COR-L47 (cell line): ENCODE measurements at places on chromosomes 16 and 17.

DNA sequence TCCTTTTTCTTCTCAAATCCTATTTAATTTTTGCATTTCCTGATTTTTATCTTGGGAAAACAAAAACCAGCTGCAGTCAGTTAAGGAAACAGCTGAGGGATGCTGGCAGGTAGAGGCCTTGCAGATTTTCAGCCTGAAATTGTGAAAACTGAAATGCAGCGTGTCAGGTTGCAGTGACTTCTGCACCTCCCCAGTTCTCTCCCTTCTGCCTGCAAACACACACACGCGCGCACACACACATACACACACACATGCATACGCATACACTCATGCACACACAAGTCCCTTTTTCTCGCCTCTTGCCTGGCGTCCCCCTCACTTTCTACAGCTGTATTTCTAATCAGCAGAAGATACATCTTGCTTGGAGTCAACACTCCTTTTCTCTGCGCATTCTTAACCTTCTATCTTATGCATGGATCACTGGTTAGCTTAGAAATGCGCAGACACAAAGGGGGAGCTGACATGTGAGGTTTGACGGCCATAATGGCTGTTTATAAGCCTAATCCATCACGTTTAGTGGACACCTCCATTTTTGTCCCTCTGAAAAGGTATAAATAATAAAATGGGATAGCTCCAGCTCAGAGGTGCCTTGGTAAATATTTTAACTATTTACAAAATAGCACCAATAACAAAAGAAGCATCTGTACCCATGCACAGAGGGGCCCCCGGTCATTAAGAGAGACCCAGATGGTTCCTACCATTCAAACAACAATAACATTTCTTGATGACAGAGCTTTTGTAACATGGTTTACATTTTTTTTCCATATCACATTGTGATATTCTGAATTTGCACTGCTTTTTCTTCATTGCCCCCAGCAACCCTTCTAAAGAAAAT lies 392.1 kb upstream of the SALL1 start:
- DNase-seq, result no peak

GRCh38 chr17:81392909-81393654 lies 2.2 kb upstream of the BAHCC1 start:
- DNase-seq, result no peak

DNA sequence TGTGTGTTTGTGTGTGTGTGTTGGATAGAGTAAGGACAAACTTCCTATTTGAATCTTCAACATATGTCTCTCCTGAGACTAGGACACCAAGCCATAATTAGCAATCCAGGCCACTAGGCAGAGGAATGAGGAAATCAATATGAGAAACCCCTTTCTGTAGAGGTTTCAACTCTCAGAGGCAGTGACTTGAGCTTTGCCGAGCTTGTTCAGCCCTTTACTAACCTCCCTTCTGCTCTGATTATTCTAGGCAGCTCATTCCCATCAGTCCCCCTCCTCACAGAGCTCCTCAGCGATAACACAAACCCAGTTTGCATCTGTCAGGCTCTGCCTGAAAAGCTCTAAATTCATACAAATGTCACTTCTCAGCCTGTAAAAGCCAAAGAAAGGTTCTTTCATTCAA lies 1030.3 kb downstream of the CDH8 start:
- no peak for DNase-seq

- DNase-seq, result no peak
Measured at GRCh38 chr17:9205520-9206409, 184.5 kb downstream of the NTN1 start.

GRCh38 chr16:87131061-87131995 lies 185.9 kb downstream of the C16orf95 start:
- DNase-seq, result no peak

DNA sequence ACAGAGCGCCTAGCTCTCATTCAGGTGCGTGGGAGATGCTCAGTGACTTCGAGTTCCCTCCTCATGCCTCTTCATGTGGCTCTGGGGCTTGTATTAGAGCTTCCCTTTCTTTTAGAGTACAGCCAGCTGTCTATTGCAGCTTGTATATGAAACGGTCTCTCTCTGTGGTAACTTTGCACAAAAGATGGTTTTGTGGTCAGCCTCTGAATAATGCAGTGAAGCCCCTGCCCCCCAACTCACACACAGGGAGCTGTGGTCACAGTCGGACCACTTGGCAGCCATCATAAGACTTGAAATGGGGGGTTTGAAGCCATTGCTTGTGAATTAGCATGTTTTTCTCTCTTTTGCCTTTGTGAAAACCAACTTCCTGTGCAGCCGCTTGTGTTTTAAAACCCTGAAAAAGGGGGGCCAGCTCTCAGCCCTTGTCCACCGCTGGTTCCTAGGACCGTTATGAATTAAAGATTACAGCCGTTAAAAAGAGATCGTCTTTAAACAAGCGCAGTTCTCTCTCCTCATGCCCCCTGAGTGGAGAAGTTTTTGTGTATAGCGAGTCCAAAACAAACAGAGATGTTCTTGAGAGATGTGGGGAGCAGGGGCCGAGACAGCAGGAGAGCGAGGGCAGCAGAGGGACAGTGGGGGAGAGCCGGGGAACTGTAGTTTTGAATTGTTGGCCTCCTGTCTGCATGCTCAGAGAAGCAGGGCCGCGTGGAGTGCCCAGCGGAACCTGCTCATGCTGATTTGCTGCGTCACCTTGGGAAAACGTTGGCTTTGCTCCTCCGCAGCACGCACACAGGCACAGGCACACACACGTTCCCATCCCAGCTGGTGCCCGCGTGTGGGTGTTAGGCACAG lies 199.0 kb downstream of the MSI2 start:
- DNase-seq, result no peak

DNA sequence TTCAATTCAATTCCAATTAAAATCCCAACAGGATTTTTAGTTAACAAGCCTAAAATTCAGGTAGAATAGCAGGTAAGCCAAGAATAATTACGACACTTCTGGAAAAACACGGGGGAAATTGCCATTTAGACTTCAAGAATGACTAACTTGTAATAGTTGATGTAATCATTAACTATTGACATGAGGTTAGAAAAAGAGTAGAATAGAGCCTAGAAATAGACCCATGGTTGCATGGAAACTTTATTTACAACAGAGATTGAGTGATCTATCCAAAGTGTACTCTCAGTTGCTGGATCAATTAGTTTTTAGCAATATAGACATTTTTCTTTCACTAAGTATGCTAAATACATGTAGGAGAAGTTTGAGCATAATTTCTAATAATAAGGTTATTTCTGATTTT lies 3.6 kb upstream of the SLC13A5 start:
- no peak for DNase-seq

DNA sequence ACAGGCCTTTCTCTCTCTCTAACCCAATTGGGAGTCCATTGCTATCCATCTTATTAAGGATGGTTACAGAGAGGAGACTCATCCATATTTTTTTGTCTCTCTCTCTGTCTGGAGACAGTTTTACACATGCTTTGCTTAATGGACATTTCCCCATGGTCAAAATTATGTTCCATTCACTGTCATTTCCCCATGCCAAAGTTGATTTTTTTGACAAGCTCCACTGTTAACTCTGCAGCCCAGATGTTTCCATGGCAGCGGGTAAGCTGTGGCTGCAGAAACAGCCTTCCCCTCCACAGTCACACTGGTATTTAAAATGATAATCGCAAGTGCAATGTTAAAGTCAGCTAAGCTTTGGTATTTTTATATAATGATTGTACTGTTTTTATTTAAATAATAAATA lies 63.9 kb upstream of the HLF start:
- no peak for DNase-seq

- no peak for DNase-seq
Measured at GRCh38 chr16:17301593-17302135, 169.1 kb downstream of the XYLT1 start.

GRCh38 chr16:50440531-50440930 lies 71.7 kb upstream of the BRD7 start:
- DNase-seq, result no peak
